Mammary epithelial cell (primary cell): ENCODE measurements at places on chromosomes 13 and 19. TPM values are rescaled to one million over a fixed set of nuclear protein-coding genes. Genes with fewer than 3 reads are reported as not detected.
A peak's percentile ranks its signal among the peaks of the same experiment; 100 is the strongest.

- no peak for DNase-seq
Observed at GRCh38 chr19:18464646-18465045, 26.7 kb upstream of the ISYNA1 start.

- peak; percentile 14 for DNase-seq
Observed at GRCh38 chr13:48094404-48094780, 512 bp downstream of the MED4 start.

DNA sequence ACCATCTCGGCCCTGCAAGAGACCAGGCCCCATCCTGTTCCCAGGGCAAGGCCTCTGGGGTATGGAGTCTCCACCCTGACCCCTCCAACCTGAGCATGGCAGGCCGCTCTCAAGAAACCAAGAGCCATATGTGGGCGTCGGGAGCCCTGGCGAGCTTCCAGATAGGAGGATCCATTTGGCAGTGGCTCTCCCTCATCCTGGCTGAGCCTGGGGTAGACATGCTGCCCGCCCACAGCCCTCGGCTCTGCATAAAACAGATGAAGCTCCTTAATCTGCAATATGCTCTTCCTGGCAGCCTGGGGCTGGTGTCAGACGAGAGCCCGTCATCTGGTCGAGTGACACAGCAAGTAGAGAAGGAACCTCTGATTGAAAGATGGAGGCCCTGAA is 6.1 kb downstream of the ATP13A1 start:
- DNase-seq, result no peak

- DNase-seq, result no peak
Observed at GRCh38 chr13:90070362-90070761, 1277.1 kb upstream of the MIR17HG start.

DNA sequence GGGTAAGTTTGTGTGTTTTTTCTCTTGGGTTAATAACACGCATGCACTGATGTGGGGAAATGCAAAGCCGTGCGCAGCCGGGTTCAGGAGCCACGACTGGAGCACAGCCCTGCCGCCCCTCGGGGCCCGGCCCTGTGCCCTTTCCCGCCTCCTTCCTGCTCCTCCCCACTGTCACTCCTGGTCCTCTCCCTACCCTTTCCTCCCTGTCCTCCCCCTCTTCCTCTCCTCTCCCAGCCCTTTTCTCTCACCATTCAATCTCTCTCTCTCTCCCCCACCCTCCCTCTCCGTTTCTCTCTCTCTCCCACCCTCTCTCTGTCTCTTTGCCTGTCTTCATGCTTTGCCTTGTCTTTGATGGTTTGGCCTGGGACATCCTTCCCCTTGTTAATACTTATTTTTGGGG is 27.2 kb downstream of the PLEKHJ1 start:
- DNase-seq, result no peak

- peak; percentile 5 for DNase-seq
Observed at GRCh38 chr13:28623782-28624706, 34.9 kb upstream of the POMP start.

GRCh38 chr19:1268226-1269064 is 687 bp upstream of the CIRBP start:
- DNase-seq, result no peak

DNA sequence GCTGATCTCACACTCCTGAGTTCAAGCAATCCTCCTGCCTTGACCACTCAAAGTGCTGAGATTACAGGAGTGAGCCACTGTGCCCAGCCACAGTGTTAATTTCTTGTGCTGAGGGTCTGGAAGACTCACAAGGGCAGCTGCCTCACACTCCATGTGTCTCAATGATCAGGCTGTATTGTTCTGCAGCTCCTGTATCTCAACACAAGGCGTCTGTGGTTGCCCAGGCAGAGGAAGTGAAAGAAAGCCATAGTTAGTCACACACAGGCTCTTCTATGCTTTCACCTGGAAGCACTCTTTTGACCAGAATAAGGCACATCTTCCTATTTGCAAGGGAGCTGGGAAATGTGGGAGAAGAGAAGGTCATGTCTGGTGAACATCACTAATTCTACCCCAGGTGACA is 107.3 kb upstream of the ZNF507 start:
- no peak for DNase-seq

DNA sequence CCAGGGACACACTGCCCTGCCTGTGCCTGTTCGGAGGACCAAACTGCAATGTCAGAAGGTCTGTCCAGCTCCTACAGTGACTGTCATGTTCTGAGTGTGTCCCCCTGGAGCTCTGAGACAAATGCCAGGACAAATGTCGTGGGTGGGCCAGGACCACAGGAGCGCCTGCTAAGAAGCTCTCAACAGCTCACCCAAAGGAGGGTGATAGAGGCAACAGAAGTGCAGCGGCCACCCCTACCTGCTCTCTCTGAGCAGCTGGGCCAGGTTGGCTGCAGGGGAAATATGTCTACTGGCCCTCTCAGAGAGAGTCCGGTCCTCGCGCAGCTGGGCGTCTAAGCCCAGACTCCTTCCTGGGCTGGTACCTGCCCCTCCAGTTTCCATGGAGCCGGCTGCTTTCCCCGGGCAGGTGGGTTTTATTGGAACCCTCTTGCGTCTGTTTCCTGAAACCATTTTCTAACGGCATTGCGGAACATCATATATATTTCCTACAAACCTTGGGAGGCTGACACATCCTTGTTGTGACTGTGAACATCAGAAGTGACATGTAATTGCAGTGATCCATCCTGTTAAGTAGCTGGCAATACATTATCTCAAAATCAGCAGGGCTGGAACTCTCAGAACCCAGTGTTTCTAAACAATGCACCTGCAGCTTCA is 78.1 kb downstream of the CHST8 start:
- no peak for DNase-seq

- no peak for DNase-seq
Observed at GRCh38 chr13:72805676-72806346, 23.9 kb downstream of the PIBF1 start.

- peak; percentile 61 for DNase-seq
Observed at GRCh38 chr19:42053037-42053935, 16.7 kb downstream of the GRIK5 start.

GRCh38 chr13:32040052-32040642 is 8.6 kb downstream of the FRY start:
- DNase-seq, result no peak

GRCh38 chr19:49887037-49887664 is 9.5 kb downstream of the IL4I1 start:
- DNase-seq, result no peak

The MBD3L2 gene
- not detected for total RNA-seq

The PLPPR3 gene
- total RNA-seq, result under 0.01 TPM

The CCDC194 gene
- total RNA-seq, result not detected

The KLF16 gene
- 13.7 TPM for total RNA-seq

The MUC16 gene
- total RNA-seq, result 0.17 TPM

The SIGLEC12 gene
- total RNA-seq, result not detected in 2 replicates
